ENCODE measurements at places on chromosomes 12 and 14.

- DNase-seq: no peak
These were observed 900 bp downstream of the AMN start for GRCh38 chr14:102923201-102923924.

GRCh38 chr14:31265701-31266398 lies 58.3 kb upstream of the HECTD1 start:
- DNase-seq: no peak

DNA sequence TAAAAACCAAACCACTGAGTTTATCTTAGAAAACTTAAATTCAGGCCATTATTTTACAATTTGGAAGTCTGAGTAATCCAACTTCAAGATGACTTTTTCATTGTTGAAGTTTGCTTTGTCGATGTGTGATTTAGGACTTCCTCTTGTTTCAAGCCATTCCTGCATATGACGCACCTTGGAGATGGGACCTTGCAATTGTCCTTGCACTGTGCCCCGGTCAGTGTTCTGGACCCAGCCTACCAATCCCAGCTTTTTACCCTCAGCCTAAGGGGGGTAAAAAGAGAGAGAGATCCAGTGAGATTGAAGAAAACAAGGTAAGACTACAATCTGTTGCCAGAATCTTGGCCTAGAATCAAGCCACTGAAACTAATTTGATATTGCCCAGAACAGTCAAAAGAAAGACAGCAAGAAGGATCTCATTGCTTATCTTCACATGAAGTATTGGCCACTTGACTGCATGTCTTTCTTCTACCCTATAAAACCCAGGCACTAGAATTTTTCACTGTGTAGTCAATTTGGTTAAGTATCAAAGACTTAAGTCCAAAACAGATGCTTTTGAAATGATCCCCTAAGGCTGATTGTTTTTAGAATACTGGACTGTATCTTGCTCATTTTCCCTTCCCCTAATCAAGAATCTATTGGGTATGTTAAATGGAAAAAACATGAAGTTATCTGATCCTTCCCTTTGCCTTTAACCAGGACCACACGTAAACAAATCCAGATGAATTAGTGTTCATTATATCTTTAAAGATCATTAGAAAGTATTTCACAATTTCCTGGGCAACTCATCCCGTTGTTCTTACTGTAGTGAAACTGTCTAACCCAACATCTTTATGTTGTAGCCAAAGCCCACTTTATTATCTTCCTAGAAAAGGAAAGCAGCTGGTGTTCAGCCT lies 2.4 kb upstream of the MLH3 start:
- no peak for DNase-seq

DNA sequence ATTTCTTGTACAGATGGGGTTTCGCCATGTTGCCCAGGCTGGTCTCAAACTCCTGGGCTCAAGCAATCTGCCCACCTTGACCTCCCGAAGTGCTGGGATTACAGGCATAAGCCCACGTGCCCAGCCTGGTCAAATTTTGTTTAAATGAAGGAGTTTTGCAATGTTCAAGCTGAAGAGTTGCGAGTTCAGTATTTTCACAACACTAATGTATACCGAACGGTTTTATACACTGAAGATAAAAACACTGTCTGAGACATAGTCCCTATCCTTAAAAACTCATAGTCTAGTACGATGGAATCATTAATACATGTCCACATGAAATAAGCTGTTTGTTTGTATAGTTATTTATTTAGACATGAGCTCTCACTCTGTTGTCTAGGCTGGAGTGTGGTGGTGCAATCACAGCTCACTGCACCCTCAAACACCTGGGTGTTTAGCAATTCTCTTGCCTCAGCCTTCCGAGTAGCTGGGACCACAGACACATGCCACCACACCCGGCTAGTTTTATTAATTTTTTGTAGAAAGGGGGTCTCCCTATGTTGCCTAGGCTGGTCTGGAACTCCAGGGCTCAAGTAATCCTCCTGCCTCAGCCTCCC lies 15.4 kb downstream of the TRAPPC6B start:
- DNase-seq: no peak

DNA sequence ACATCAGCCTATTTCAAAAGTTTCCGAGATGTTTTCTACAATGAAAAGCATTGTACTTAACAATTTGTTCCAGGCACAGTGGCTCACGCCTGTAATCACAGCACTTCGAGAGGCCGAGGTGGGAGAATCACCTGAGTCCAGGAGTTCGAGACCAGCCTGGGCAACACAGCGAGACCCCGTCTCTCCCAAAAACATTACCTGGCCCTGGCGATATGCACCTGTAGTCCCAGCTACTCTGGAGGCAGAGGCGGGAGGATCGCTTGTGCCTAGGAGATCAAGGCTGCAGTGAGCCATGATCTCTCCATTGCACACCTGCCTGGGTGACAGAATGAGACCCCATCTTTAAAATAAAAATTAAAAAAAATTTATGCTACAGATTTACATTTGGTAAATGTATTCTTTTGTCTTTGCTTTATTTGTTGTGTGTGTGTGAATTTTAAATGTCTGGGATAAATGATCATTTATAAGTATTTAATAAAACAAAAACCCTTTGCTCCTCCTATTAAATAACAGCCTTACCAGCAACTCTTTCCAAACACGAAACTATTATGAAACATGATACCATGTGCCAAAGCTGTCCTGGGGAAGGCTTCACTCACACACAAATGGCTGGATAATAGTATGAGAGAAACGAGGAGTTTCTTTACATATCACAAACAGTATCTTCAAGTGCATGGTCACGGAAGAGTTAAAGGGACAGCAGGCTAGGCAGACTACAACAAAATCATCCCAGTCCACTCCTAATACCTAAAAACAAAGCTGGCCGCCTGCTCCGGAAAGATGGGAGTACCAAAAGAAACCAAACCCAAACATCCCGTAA lies 1.1 kb downstream of the ATXN3 start:
- DNase-seq: no peak

DNA sequence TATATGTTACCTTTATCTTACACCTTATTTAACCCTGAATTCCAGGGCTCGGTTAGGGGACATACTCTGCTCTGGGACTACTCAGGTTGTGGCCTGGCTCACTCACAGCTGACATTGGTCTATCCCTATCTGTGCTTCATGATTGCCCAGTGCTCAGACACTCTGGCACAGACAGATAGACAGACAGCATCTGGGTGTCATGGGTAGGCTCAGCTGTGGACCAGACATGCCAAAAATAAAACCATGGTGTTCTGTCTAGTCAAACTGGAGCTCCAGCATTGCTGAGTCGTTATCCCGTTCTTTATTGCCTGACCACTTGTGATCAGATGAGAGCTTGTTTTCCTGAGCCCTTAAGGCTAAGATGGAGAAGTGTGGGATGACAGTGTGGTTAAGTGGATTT lies 29.0 kb downstream of the FBXW8 start:
- DNase-seq: no peak

DNA sequence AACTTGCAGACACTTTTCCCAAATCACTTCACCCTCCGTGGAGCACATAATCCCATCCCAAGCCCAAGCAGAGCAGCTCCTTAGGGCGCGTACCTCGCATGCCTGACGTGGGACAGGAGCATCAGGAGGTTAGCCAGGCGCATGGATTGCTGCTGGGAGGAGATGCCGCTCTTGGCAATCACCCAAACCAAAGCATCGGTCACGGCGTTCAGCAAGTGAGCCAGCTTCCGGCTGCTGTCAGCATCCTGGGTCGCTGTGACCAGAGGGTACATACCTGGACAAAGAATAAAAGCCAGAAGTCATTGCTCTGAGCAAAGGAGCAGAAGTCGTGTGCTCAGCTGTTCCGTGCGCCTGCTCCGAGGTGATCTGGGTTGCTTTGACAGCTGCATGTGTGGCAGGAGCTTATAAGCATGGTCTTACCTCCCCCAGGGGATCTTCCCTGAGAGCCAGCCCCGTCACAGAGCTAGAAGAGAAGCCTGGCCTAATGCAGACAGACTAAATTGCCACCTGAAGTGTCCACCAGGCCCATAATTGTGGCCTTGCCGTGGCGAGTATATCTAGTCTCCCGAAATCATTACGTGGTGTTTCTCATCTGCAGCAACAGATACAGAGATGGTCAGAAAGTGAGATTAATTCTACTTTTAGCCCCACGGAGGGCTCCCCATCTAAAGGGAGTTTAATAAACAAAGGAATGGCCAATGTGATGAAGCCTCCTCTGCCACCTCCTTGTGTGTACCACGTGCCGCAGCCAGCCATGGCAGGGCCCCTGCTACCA lies 59.1 kb downstream of the ESR2 start:
- DNase-seq: no peak

DNA sequence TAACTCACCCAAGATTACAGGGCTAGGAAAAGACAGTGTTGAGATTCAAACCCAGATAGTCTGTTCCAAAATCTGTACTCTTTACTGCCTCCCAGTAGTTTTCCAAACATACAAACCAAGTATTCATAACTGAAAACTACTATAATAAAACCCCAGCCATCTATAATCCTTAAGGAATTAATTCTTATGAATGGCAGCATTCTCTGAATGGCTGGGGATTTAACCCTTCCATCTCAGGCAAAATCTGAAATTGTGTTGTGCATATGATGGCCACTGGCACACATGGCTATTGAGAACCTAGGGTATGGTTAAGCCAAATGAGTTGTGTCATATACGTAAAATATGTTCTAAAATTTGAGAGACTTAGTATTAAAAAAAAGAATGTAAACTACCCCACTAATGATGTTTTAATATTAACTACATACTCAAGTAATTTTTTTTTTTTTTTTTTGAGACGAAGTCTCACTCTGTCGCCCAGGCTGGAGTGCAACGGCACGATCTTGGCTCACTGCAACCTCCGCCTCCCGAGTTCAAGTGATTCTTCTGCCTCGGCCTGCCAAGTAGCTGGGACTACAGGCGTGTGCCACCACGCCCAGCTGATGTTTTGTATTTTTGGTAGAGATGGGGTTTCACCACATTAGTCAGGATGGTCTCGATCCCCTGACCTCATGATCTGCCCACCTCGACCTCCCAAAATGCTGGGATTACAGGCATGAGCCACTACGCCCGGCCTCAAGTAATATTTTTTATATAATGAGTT lies 16.7 kb downstream of the PPP1R13B start:
- DNase-seq: no peak

GRCh38 chr14:55968741-55969140 lies 149.5 kb upstream of the PELI2 start:
- DNase-seq: no peak

DNA sequence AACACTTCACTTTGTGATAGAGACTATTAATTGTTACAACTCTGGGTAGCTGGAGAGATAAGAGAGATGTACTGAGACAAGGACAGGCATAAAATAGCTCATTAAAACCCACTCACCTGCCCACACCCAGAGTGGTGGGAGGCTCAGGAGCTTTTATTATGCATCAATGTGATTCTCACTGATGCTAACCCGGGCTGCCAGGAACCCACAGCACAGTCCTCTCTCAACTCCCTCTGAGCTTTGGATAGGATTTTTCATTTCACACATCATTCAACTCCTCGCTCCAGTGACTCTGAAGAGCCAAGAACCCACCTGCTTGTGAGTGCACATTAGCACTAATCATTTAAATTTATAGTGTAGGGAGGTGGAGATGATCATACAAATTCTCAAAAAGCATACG lies 827.9 kb downstream of the FLRT2 start:
- no peak for DNase-seq

- DNase-seq: no peak
These were observed 7.3 kb downstream of the HOXC5 start for GRCh38 chr12:54040148-54040494.

GRCh38 chr12:19572920-19573558 lies 133.7 kb downstream of the AEBP2 start:
- DNase-seq: no peak

DNA sequence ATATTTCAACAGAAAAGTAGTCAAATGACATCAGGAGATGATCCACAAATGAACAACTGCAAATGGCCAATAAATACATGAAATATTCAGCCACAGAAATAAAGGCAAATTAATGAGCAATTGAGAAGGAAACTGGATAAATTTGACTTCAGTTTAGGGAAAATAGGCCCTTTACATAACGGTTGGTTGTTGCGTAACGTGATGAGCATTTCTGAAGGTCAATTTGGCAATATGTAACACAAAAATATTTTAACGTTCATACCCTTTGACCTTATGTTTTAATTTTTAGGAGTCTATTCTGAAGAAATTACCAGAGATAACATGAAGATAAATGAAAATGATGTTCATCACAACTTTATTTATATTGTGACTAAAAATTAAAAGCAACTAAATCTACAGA lies 14.7 kb upstream of the MSRB3 start:
- DNase-seq: no peak

DNA sequence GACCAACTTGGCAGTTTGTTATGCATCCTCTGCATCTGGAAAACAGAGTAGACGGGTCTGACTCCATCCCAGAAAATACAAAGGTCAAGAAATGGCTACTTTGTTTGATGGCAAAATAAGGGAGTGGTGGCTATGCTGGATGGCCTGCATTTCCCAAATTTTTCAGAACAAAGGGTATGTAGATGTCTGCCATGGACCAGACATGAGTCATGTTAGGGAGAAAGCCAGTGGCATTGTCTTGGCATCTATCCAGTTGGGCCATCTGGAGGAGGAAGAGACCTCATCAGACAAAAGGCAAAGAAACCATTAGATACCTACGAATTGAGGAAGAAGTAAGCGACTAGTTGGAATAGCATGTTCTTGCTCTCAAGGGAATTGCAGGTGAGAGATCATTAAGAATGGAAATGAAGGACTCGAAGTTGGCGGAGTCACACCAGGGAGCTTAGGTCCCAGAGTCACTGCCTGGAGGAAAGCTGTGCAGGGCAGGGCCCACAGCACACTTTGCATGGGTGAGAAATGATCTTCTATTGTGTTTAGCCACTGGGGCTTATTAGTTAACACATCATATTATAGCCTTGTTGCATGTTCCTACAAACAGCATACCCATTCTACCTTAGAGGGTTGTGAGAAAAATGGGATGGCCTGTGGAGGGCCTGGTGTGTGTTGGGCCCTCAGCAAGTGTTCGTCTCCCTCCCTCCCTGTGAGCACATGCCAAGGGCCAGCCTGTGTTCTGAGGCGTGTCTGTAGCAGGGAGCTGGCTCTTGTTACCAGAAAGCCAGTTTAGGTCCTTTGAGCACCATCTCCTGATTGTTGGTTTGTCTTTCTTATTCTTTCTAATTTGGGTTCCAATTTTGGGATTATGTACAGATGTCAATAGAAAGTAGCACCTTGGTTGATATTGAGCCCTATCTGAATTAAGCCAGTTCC lies 119.4 kb downstream of the KTN1 start:
- no peak for DNase-seq

DNA sequence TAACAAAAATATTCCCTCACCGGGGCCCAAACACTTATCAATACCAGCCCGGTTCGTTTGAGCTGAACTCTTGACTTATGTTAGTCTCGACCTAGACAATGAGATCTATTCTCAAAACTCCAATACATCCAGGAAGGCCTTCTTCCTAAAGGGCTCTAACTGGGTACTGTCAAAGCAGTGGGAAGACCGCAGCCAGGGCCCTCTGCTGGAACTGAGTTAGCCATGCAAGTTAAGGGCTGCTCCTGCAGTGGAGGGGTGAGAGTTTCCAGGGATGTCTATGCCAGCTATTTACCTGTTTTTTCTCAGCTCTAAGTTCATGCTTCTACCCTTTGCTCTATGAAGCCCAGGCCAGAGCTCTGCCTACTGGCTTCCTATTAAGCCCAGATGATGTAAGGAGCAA lies 348.8 kb downstream of the GXYLT1 start:
- DNase-seq: no peak

GRCh38 chr14:51957950-51958349 lies 31.4 kb upstream of the RTRAF start:
- no peak for DNase-seq

Data from D721Med (cell line).